RWPE2 (cell line): ENCODE measurements at places on chromosomes 11 and 22.

DNA sequence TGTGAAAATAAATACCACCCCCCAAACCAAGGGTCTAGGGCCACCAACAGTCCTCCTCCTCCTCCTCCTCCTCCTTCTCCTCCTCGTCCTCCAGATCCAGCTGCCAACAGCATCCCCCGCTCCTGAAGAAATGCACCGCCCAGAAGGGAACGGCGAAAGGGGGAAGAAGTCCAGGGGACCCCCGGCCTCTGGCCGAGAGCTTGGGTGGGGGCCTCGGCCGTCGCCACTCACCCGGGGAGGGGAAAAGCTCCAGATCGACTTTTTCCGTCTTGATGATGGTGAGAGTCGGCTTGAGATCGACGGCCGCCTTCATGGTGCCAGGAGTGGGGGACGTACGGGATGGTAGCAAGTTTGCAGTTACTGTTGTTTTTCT lies 65.7 kb downstream of the ETS1 start:
- DNase-seq: no peak
- H3K4me3 ChIP-seq: peak overlapping the region; percentile 60
- no peaks in the 10 kb centered on the region for H3K27me3 ChIP-seq
- peak overlapping the region; percentile 98 for H3K27ac ChIP-seq

- no peaks in the 10 kb centered on the region for H3K4me1 ChIP-seq
- peak; percentile 54 for DNase-seq
- H3K36me3 ChIP-seq: no peaks in the 10 kb centered on the region
- H3K27me3 ChIP-seq: no peaks in the 10 kb centered on the region
- no peak overlapping the region for H3K4me3 ChIP-seq
These were observed 81.4 kb downstream of the KCNQ1 start for GRCh38 chr11:2525941-2526807.

- no peak for DNase-seq
- H3K36me3 ChIP-seq: no peaks in the 10 kb centered on the region
- no peaks in the 10 kb centered on the region for H3K4me1 ChIP-seq
- no peaks in the 10 kb centered on the region for H3K27me3 ChIP-seq
These were observed 12.5 kb downstream of the PICALM start for GRCh38 chr11:86056351-86056854.

GRCh38 chr22:38114484-38115398 lies 4.3 kb upstream of the BAIAP2L2 start:
- H3K4me3 ChIP-seq: no peak overlapping the region
- no peaks in the 10 kb centered on the region for H3K27me3 ChIP-seq
- H3K4me1 ChIP-seq: peaks cover 2% of the 10 kb centered on the region
- peak; percentile 70 for DNase-seq
- no peaks in the 10 kb centered on the region for H3K36me3 ChIP-seq
- no peak overlapping the region for H3K27ac ChIP-seq

GRCh38 chr22:48632646-48633246 lies 1194.9 kb downstream of the BRD1 start:
- H3K27ac ChIP-seq: no peak overlapping the region
- no peaks in the 10 kb centered on the region for H3K36me3 ChIP-seq
- H3K4me1 ChIP-seq: no peaks in the 10 kb centered on the region
- no peak overlapping the region for H3K4me3 ChIP-seq
- H3K27me3 ChIP-seq: no peaks in the 10 kb centered on the region

DNA sequence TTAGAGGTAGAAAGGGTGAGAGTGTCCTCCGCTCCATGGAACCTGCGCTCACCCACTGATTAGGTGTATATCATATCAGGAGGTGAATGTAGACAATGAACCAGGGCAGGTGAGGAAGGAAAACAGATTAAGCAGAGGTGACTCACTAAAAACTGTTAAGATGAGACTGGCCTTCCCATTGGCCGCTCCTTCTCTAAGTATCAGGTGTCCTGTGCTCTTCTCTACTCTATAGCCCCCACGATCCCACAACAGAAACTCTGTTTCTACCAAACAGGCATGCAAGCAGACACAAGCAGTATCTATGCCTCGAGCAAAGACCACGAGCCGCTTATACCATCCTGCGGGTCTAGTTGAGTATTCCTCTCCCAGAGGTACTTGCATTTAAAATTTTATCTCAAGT lies 103.1 kb downstream of the SNX19 start:
- no peaks in the 10 kb centered on the region for H3K36me3 ChIP-seq
- no peaks in the 10 kb centered on the region for H3K27me3 ChIP-seq
- H3K4me3 ChIP-seq: no peak overlapping the region
- DNase-seq: no peak
- H3K27ac ChIP-seq: no peak overlapping the region

GRCh38 chr22:42280836-42281235 lies 10.4 kb upstream of the TCF20 start:
- peaks cover 18% of the 10 kb centered on the region for H3K27me3 ChIP-seq
- peak; percentile 30 for DNase-seq
- H3K4me3 ChIP-seq: no peak overlapping the region
- H3K36me3 ChIP-seq: no peaks in the 10 kb centered on the region
- H3K27ac ChIP-seq: no peak overlapping the region
- H3K4me1 ChIP-seq: no peaks in the 10 kb centered on the region

DNA sequence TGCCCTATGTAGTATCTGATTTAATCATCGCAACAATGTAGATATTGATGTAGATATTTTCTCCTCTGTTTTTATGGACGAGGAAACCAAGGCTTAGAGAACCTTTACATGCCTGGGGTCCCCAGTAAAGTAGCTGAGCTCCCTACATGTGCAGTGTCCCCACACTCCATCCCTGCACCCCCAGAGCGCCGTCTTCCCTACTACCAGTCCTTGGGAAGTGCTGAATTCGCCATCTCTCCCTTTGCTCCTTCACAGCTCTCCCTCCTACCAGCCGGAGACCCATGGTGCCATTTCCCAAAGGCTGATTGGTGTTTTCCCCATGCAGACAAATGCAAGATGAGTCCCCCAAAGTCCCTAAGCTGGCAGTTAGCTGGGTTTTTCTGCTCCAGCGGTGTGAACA lies 86.0 kb downstream of the CEP164 start:
- 0 out of 2 replicates have a peak, but pooled peaks cover 3% of the 10 kb centered on the region for H3K36me3 ChIP-seq
- H3K4me1 ChIP-seq: no peaks in the 10 kb centered on the region
- no peak for DNase-seq
- H3K27me3 ChIP-seq: no peaks in the 10 kb centered on the region
- no peak overlapping the region for H3K4me3 ChIP-seq
- H3K27ac ChIP-seq: no peak overlapping the region

DNA sequence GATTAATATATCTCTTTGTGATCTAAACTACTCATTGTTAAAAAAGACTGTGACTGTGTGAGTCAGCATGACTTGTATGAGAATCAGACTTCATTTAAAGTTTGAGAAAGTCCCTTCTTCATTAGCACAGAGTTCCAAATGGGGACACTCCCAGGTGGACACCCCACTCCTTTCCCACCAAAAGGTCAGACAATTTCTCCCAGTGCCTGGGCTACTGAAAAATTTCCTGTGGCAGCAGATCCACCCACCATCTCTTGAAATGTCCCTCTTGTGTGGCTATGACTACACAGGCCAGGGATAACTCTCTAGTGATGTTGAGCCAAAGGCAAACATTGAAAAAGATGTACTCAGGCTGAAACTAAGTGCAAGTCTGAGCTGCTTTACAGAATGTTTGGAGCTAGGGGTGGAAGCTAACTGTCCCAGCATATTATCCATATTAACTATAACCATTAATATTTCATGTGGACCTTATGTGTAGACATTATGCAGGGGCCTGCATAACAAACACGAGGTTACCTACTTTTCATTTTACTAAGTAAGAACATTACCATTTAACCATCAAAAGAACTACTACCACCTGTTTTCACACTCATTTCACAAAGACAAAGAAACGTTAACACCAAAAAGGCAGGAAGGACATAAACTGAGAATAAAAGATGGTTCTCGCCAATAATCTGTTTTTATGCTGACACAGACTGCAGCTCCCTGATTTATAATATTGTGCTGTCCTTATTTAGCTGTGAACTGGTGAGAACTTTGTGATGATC lies 44.8 kb downstream of the MMP20 start:
- H3K4me3 ChIP-seq: no peak overlapping the region
- no peaks in the 10 kb centered on the region for H3K4me1 ChIP-seq
- H3K27ac ChIP-seq: no peak overlapping the region
- no peak for DNase-seq
- no peaks in the 10 kb centered on the region for H3K27me3 ChIP-seq

GRCh38 chr11:116638463-116638862 lies 134.3 kb downstream of the BUD13 start:
- DNase-seq: no peak

DNA sequence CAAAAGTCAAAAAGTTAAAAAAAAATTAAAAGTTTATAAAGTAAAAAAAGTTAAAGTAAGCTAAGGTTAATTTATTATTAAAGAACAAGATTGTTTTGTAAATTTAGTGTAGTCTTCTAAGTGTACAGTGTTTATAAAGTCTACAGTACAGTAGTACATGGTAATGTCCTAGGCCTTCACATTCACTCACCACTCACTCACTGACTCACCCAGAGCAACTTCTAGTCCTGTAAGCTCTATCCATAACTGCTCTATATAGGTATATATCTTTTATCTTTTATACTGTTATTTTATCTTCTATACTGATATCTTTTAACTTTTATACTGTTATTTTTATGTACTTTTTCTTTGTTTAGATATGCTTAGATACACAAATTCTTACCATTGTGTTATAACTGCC lies 11.2 kb downstream of the C2CD3 start:
- H3K27me3 ChIP-seq: no peaks in the 10 kb centered on the region
- H3K4me3 ChIP-seq: no peak overlapping the region
- peaks cover 21% of the 10 kb centered on the region for H3K4me1 ChIP-seq
- no peak for DNase-seq

DNA sequence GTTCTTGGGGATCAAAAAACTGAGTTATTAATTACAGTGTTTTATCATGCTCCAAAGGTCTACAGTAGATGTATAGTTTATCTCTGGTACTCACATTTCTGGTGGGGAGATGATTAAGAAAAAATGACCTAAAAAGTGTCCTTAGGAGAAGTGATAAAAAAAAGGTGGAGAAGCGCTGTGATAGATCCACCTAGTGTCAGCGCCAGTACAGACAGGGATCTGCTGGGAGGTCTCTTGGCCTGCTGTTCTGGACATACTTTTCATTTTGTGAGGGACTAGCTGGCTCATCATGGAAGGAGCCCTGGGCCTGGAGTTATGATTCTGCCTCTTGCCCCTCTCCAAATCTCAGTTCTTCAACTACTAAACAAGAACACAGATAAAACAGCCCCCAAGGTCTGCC lies 2.9 kb downstream of the ELF5 start:
- DNase-seq: no peak
- no peaks in the 10 kb centered on the region for H3K4me1 ChIP-seq
- no peak overlapping the region for H3K4me3 ChIP-seq
- no peaks in the 10 kb centered on the region for H3K27me3 ChIP-seq
- H3K36me3 ChIP-seq: no peaks in the 10 kb centered on the region
- no peak overlapping the region for H3K27ac ChIP-seq

DNA sequence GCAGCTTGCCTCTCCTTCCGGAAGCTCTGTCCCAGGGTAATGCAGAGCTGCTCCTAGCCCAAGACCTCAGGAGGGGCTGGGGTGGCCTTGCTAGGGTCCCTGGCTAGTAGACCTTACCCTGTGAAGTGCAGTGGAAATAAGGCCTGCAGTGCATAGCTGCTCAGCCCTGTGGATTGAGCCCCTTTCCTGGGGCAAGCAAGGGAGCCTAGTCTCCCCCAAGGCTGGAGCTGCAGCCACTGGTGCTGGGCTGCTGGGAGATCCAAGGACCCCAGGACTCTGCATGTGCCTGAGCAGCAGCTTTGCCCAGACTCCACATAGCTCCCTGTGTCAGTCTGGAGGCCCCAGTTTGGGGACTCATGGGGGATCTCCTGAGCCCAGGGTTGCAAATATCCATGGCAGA lies 57.9 kb downstream of the FANCF start:
- H3K27me3 ChIP-seq: peaks cover 3% of the 10 kb centered on the region
- no peaks in the 10 kb centered on the region for H3K36me3 ChIP-seq
- H3K4me3 ChIP-seq: no peak overlapping the region
- H3K27ac ChIP-seq: no peak overlapping the region
- no peak for DNase-seq

GRCh38 chr22:49800408-49801238 lies 27.1 kb downstream of the BRD1 start:
- peaks cover 49% of the 10 kb centered on the region for H3K36me3 ChIP-seq
- DNase-seq: no peak
- no peaks in the 10 kb centered on the region for H3K27me3 ChIP-seq
- H3K4me1 ChIP-seq: no peaks in the 10 kb centered on the region
- no peak overlapping the region for H3K27ac ChIP-seq
- H3K4me3 ChIP-seq: no peak overlapping the region

GRCh38 chr11:127619946-127620345 lies 619.4 kb upstream of the KIRREL3 start:
- no peak overlapping the region for H3K27ac ChIP-seq
- H3K4me3 ChIP-seq: no peak overlapping the region
- no peak for DNase-seq
- no peaks in the 10 kb centered on the region for H3K27me3 ChIP-seq
- no peaks in the 10 kb centered on the region for H3K36me3 ChIP-seq
- no peaks in the 10 kb centered on the region for H3K4me1 ChIP-seq

DNA sequence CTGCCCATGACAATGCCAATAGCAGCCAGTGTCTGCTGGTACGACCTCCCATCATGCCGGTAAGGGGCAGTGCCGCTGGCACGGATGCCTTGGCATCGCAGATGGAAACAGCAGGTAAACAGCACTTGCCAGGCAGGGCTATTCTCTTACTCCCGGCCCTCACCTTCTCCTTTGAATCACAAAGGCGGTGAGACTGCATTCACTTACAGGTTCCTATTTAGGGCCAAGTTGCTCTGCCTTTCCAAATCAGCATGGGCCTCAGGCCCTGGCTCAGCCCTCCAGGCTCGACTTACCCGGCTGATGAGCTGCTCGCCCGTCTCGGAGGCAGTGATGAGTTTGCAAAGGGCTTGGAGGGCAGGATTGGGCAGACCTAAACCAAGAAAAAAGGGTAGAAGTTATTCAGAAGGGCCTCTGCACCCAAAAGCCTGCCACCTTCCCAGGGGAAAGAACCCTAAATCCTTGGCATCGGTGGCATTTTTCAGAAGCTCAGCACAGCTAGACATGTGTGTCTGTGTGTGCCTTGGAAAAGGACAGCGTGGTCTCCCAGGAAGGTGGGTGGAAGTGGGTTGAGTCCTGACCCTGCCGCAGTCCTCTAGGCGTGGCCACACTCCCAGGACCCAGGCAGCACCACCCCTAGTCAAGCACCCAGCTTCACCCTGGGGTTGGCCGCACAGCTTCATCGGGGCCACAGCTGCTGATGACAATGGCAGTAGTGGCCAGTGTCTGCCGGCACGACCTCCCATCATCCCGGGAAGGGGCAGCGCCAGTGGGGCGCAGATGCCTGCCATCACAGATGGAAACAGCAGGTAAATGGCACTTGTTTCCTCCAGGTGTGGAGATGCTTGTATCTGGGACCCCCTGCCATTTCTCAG lies 73.5 kb upstream of the PITPNB start:
- DNase-seq: no peak
- H3K27ac ChIP-seq: no peak overlapping the region
- H3K4me3 ChIP-seq: no peak overlapping the region
- no peaks in the 10 kb centered on the region for H3K27me3 ChIP-seq

GRCh38 chr11:7670641-7671040 lies 2.7 kb downstream of the CYB5R2 start:
- no peaks in the 10 kb centered on the region for H3K4me1 ChIP-seq
- H3K27me3 ChIP-seq: no peaks in the 10 kb centered on the region
- H3K4me3 ChIP-seq: no peak overlapping the region
- no peak for DNase-seq
- no peaks in the 10 kb centered on the region for H3K36me3 ChIP-seq
- H3K27ac ChIP-seq: no peak overlapping the region

- no peak overlapping the region for H3K27ac ChIP-seq
- peaks cover 5% of the 10 kb centered on the region for H3K4me1 ChIP-seq
These were observed 31.9 kb upstream of the FAM181B start for GRCh38 chr11:82765466-82766034.
